Activated gamma-delta T cell treated with anti-CD3 and anti-CD28 coated beads, Interleukin-2, amount 50 U/mL, for 16 hours (primary cell): ENCODE measurements at places on chromosomes 12 and 14.

GRCh38 chr12:132282950-132283771 lies 46.2 kb downstream of the GALNT9 start:
- no peak for DNase-seq

DNA sequence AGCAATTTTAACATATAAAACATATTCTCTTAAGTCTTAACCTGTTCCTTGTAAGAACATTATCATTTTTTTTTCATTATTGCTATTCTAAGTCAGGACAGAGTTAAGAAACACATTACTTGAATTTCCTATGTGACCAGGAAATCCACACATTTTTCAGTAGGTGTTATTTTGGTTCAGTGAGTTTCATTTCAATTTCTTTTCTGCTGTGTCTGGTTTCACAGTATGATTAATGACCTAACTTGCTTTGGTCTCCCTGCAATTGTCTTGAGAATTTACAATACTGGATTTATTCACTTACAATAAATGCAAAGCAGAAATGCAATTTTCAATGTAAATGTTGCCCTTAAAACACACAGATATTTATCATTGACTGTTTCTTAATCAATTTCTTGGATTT lies 396.9 kb upstream of the TMTC1 start:
- no peak for DNase-seq

GRCh38 chr12:91225316-91225715 lies 42.7 kb upstream of the DCN start:
- no peak for DNase-seq

GRCh38 chr14:90573385-90574105 lies 176.7 kb downstream of the CALM1 start:
- no peak for DNase-seq

DNA sequence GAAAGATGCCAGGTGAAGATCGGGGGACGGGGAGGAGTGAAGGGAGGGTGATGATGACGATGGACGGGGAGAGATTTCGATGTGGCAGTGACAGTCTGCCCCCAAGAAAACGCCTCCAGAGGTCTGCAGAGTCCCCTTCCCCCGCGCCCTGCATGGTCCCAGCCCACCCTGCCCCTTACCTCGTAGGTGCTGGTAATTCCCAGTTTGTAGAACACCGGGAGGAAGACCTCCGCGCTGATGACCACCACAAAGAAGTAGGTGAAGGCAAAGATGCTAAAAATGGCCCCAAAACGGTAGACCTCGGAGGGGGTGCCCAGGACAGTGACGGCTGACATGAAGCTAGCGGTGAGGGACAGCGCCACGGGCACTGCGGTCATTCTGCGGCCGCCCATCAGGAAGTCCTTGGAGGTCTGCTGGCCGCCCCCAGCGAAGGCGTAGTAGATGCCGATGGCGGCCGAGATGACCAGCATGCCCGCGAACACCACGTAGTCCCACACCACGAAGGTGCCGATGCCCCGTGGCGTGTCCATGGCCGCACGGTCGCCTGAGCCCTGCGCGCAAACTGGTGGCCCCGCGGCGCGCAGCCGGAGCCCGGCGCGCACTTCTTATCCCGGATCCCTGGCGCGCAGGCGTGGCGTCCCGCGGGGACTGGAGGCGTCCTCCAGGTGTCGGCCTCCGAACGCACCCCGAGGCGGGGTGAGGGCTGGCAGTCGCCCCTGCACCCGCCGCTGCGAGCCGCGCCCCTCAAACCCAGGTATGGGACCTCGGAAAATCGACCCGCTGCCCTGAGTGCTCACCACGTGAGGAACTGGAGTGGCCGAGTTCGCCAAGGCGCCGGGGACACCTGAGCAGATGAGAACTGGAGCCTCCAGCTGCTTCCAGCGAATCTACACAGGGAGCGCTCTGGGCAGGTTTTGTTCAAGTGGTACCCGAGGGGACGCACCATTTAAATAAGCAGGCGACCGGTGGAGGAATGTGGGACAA lies at the start of gene SLC5A8:
TSS of gene SLC5A8 (minus strand) at position 920 of the 984 bp plus-strand sequence. CDS start at position 530, 390 bp downstream.
- no peak for DNase-seq

- no peak for DNase-seq
Measured at GRCh38 chr12:107493135-107493494, 192.5 kb upstream of the PWP1 start.
